ENCODE measurements at places on chromosomes 16 and 17.
A peak's percentile ranks its signal among the peaks of the same experiment; 100 is the strongest.

DNA sequence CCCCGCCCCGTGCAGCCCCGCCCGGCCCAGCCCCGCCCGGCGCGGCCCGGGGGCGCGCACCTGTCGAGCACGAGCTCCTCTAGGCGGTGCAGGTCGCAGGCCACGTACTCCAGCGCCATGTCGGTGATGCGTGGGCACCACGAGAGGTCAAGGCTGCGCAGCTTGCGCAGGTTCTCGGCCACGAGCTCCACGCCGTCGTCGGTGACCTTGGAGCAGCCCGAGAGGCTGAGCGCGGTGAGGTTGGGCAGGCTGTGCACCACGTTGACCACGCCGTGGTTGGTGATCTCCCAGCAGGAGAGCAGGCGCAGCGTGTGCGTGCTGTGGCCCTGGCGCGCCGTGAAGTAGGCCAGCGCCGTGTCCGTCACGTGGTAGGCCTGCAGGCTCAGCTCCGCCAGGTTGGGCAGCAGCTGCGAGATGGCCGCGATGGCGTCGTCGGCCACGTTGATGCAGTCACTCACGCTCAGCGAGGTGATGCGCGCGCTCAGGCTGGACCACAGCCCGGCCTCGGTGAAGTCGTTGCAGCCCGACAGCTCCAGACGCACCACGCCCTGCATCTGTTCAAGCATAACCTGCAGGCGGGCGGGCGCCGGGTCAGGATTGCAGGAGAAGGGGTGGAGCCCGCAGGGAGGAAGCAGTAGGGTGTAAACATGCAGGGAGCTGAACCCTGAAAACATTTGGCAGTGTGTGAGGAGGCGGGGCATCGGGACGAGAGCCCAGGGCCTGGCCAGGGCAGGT, 5.3 kb upstream of the WDR24 start:
- no peak for DNase-seq

GRCh38 chr16:1961651-1962067, 2.3 kb downstream of the NDUFB10 start:
- DNase-seq = peak; percentile 57

- no peak for DNase-seq
Observed at GRCh38 chr17:33142705-33143299, 150.3 kb downstream of the ASIC2 start.

DNA sequence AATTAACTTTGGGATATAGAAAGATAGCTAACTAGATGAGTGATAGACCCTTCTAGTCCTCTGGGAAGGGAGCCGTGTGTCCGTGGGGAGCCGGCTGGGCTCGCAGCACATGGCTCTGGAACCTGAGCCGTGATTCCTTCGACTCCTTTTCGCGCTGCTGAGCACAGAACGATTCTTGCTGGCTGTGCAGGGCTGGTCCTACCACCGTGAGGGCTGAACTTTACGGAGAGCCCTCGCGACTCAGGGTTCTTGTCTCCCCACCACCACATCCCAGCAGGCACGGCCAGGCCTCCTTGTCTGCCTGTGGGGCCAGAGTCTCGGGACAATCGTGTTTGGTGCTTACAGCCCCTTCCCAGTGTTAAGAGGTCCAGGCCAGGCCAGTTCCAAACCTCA, 13.8 kb upstream of the TCF25 start:
- DNase-seq = no peak

DNA sequence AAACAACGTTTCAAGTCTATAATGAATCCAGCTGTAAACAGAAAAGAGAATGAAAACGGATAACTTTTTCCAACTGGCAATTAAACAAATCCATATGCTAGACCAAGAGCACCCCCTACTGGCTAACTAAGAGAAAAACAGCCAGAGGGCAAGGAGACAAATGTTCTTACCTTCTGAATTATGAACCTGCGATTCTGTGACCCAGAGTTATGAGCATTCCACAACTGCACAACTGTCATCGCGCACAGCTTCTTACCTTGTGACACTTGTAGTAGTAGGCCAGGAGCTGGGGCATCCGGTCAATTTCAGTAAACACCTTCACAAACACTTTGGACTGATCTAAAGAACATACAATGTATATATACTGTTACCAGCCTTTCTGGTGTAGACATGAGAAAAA, 18.6 kb downstream of the COG7 start:
- peak; percentile 88 for DNase-seq

GRCh38 chr16:84367750-84368307, 509 bp upstream of the ATP2C2 start:
- no peak for DNase-seq

DNA sequence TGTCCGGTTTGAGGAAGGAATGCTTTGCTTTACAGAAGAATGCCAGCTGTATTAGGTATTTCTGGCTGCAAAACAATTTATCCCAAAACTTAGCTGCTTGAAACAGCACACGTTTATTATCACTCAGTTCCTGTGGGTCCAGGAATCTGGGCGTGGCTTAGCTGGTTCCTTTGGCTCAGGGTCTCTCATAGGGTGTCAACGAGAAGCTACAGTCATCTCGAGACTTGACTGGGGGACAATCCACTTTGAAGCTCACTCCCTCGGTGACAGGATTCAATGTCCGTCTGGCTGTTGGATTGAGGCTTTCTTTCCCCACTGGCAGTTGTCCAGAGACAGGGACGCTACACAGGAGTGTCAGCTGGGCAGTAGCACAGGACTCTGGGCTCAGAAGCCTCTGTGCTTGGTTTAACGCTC, 9.6 kb upstream of the RHBDF2 start:
- DNase-seq = no peak

DNA sequence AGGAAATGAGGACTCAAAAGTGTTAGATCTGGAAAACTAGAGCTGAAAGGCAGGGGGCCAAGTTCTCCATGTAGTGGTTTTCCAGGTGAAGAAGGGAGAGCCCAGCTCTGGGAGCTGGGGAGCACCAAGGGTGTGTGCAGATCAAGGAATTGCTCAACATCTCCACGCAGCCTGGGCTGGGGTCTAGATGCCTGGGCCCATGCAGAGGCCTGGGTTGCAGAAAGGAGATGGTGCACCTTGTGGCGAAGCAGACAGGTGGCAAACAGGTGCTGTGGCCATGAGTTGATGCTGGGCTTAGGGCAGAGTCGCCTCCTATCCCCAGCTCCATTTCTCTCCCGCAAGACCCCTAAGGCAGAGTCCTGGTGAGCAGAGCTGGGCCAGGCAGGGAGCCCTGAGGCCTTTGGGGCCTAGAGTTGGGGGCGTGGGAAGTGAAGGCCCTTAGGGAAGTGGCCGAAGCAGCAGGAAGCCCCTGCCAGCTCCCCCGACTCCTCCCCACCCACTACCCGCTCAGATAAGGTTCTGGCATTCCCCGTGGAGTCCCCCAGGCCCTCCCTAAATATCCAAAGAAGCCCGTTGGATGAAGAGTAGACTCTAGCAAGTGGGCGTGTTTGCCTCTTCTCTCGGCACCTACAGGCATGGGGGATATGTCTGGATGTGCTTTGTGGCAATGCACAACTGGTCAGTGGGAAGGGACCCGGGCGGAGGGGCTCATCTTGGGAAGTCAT, 777 bp downstream of the FOXN1 start:
- DNase-seq = no peak

DNA sequence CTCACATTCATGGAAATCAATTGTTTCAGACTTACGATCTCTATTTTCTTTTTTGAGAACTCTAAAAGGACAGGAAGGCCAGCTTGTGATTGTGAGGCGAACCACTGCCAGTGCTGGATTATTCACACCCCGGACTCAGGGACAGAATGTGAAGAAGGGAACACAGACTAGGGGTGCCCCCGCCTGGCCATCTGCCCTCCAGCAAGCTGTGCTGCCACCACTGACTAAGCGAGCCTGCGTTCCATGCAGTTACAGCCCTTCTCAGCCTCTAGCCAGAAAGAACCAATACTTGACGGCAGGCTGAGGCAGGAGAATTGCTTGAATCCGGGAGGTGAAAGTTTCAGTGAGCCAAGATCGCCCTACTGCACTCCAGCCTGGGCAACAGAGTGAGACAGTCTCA, 2.8 kb downstream of the HAGH start:
- peak; percentile 82 for DNase-seq

- no peak for DNase-seq
Observed at GRCh38 chr16:66222756-66223155, 143.7 kb upstream of the CDH5 start.

- DNase-seq = no peak
Observed at GRCh38 chr16:15732416-15732815, 82.4 kb downstream of the NDE1 start.
